Stimulated activated CD8-positive, alpha-beta memory T cell treated with anti-CD3 and anti-CD28 coated beads, Interleukin-7, amount 100 ng/mL, for 24 hours (primary cell): ENCODE measurements at places on chromosomes 12 and 14.

DNA sequence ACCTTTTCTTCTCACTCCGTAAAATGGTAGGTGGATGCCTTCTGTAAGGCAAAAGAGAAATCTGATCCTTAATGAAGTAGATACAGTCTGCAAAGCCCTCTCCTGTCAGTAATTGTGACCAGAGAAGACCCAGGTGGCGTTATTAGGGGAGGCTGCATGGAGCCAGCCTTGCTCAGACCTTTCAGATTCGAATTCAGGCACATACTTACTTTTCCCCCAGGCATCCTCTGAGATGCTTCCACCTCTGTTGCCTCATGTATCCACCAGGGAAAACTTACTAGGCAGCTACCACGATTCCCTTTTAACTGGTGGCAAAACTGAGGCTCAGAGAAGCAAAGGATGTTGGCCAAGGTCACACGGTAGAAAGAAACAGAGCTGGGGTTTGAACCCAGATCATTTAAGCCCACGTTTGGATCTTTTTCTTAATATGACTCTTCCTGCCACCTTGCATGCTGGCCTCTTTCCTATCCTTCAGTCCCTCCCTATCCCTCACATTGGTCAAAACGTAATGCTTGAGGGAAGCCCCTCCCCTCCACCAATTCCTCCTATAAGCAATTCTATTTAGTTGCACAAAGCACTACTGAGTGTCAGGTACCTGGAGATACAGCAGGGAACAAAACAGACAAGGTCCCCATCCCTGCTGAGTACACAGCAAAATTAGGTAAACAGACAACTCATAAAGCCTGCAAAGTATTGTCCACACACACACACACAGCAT lies 179.4 kb downstream of the KSR2 start:
- DNase-seq: no peak

GRCh38 chr14:38111046-38111445 lies 96.7 kb upstream of the SSTR1 start:
- DNase-seq: no peak

GRCh38 chr14:27267876-27268275 lies 670.0 kb upstream of the NOVA1 start:
- no peak for DNase-seq

DNA sequence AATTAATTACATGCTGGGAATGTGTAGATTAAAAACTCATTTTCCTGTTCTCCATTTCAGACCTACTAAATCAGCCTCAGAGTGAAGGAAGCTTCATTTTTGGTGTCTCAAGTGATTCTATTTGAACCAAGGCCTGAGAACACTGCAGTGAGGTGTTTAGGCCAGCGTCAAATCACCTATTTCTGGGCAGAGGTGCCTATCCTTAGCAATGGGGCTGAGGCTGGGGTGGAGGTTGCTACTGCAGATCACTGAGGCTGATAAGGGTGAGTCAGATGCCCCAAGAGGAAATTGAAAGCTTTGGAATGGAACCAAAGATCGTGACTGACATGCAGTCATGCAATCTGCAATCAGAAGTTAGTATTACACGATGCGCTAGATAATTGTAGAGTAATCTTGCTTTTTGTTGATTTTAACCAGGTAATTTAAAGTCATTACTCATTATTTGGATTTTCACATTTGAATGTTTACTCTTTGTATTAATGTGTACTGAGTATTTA lies 4.4 kb downstream of the TXNRD1 start:
- peak; percentile 31 for DNase-seq

DNA sequence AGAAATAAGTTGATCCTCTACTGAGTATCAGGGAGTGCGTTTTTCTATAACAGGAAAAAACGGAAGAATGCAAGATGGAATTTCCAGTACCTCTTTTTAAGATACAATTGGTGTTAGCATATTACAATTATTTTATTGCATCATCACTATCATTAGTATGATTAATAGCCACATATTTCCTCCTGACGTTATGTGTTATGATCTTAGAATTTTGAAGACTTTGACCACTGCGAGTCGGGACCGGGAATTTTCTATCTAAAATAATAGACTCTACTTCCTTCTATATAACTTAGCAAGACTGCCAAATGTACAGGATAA lies 679 bp upstream of the SAV1 start:
- DNase-seq: no peak

DNA sequence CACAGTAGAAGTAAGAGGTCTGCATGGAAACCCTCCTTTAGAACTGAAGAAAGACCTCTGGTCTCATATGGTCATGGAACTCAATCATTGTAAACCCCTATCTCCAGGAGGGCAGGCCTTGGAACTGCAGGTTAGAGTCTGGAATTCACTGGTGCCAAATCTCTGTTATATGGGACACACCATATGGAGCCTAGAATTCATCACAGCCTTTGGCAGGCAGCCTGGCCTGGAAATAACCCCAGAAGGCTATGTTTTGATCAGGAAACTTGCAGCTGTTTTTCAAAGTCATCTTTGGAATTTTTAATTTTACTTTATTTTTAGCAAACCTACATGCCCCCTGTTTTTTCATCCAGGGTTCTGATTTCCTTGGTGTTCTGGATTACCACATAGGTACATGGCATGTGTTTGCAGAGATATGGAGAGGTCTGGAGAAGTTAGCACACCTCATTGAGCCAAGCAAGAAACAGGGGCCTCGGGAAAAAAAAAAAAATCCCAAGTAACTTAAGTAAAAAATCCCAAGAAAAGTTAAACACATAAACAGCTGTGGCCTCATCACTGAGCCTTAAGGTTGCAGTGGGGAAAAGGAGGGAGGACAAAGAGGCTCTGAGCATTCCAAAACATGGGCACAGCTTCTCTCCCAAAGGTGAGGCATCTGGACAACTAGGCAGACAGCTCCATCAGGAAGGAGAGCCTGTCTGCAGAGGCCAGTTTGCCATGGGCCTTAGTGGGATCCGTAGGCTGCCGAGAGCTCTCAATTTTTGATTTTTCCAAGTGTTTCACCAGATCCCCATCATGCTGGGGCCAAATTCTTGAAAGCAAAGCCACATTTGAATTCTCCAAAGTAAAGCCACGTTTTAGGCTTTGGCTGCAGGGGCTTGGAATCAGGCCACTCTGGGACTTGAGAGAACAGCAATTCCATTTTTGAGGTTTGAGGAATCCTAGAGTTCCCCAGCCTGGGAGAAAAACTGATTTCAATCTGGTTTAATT lies 339.6 kb upstream of the TBX3 start:
- DNase-seq: no peak

GRCh38 chr12:46916796-46917419 lies 91.1 kb upstream of the SLC38A4 start:
- DNase-seq: no peak

DNA sequence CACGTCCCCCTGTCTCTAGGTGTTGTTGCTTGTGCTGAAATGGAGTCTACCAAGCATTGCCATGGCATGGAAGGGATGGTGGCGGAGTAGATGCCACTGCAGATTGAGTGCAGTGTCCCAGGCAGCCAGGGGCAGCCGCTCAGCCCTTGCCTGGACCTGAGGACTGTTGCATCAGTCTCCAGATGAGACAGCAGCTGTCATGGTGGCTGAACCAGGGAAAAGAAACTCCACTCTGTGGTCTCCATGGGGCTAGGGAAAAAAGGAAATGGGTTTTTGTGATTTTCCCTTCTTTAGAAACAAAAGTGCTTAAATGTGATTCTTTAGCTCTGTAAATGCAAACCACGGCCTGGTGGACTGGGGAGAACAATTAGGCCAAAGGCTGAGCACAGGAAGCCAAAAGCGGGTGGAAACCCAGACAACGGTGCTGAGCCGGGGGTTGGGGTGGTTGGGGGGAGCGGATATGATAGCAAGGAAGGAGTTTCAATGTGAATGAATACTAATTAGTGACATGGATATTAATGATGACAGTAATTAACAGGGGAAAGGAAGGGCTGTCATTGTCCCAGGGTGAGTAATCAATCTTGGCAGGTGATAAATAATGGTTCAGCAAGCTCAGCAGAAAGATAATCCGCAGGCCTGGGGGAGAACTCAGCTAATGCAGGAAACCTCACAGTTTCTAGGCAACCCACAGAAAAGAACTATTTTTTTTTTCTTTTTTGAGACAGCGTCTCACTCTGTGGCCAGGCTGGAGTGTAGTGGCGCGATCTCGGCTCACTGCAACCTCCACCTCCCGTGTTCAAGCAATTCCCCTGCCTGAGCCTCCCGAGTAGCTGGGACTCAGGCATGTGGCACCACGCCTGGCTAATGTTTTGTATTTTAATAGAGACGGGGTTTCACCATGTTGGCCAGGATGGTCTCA lies 442.6 kb downstream of the DPF3 start:
- no peak for DNase-seq

DNA sequence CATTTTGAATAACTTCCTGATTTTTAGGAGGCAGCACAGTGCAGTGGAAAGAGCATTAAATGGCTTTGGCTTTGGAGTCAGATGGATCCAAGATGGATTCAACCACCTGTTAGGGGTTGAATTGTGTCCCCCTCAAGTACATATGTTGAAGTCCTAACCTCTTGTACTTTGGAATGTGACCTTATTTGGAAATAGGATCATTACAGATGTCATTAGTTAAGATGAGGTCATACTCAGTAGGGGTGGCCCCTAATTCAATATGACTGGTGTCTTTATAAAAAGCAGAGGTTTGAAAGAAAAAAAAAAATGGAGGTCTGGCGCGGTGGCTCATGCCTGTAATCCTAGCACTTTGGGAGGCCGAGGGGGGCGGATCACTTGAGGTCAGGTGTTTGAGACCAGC lies 18.8 kb downstream of the ATP5MC2 start:
- DNase-seq: no peak

GRCh38 chr14:91354979-91355685 lies 62.5 kb downstream of the CCDC88C start:
- DNase-seq: no peak

DNA sequence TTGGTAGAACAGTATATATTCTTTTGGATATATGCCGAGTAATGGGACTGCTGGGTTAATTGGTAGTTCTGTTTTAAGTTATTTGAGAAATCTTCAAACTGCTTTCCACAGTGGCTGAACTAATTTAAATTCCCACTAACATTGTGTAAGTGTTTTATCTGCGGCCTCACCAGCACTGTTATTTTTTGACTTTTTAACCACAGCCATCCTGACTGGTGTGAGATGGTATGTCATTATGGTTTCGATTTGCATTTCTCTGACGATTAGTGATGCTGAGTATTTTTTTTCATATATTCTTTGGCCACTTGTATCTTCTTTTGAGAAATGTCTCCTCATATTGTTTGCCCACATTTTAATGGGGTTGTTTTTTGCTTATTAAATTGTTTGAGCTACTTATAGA lies 357.4 kb downstream of the C12orf50 start:
- DNase-seq: no peak

GRCh38 chr14:86334355-86334754 lies 804.4 kb downstream of the FLRT2 start:
- no peak for DNase-seq

- DNase-seq: no peak
Observed at GRCh38 chr14:55915456-55915855, 202.8 kb upstream of the PELI2 start.

GRCh38 chr14:45819107-45819506 lies 566.1 kb upstream of the MIS18BP1 start:
- DNase-seq: no peak

DNA sequence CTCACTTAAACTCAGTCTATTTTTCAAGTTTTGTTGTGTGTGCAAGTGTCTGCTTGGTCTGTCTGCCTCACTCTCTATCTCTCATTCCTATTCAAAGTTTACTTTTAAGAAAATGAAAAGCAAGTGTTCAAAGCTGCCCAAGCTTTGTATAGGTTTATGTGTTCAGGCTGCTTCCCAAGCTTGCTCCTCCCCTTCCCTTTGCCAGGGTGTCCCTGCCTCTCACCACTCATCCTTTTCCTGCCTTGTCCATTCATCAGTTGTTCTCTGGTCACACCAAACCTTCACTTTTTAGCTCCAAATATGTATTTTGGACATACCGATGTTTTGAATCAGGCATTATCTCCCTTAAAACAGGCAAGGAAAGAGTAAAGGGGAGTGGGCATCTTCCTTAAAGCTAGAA lies 41.3 kb downstream of the STK38L start:
- no peak for DNase-seq

- no peak for DNase-seq
Observed at GRCh38 chr12:125148316-125148715, 83.1 kb downstream of the AACS start.

DNA sequence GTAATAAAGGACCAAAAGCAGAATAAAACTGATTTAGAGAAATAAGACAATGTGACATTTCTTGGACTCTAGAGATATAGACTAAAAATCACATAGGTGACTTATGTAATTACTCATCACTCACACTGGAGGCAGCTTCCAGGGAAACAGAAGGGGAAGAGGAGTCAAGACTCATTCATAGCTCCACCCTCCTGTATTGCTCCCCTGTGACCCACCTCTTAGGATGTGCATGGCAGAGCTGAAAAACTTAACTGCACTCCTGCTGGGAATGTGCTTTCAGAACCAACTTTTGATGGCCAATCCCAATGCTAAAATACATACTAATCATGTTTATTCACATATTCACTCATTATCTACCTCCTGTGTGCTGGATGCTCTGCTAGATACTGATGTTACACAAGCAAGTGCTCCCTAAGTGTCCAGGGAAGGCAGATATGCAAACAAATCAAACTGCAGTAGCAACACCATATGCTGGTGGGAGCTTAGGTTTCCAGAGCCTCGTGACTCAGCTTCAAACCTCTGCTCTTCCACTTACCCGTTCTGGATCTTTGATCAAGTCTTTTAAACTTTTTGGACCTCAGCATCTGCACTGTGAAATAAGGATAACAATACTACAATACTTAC lies 316.1 kb downstream of the GALC start:
- no peak for DNase-seq

DNA sequence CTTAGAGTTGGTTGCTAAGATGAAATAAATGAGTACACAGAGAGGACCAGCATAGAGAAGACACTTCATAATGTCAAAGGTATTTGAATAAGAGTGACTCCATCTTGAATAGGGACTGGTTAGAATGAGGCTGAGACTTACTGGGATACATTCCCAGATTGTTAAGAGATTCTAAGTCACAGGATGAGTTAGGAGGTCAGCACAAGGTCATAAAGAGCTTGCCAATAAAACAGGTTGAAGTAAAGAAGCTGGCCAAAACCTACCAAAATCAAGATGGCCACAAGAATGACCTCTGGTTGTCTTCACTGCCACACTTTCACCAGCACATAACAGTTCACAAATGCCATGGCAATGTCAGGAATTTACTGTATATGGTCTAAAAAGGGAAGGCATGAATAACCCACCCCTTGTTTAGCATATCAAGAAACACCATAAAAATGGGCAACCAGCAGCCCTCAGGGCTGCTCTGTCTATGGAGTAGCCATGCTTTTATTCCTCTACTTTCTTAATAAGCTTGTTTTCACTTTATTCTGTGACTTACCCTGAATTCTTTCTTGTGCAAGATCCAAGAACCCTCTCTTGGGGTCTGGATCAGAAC lies 8.3 kb upstream of the SERPINA1 start:
- DNase-seq: no peak

DNA sequence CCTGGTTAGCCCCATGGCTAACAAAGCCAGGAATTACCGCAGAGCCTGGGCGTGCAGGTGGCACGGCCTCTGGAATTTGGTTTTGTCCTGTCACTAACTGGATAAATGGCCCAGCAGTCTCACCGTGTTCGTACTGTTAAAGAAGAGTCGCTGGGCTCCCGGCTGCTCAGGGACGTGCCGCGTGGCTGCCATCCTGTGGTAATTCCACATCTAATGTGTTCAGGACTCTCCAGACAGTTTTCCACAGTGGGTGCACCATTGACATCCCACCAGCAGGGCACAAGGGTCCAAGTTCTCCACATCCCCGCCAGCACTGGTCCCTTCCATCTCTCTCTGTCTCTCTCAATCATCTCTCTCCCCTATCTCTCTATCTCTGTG lies 19.6 kb downstream of the NOC4L start:
- no peak for DNase-seq

GRCh38 chr14:28055008-28055407 lies 711.6 kb upstream of the FOXG1 start:
- no peak for DNase-seq
